Endodermal cell (in vitro differentiated cells): ENCODE measurements at places on chromosomes 16 and 17.
A peak's percentile ranks its signal among the peaks of the same experiment; 100 is the strongest.

DNA sequence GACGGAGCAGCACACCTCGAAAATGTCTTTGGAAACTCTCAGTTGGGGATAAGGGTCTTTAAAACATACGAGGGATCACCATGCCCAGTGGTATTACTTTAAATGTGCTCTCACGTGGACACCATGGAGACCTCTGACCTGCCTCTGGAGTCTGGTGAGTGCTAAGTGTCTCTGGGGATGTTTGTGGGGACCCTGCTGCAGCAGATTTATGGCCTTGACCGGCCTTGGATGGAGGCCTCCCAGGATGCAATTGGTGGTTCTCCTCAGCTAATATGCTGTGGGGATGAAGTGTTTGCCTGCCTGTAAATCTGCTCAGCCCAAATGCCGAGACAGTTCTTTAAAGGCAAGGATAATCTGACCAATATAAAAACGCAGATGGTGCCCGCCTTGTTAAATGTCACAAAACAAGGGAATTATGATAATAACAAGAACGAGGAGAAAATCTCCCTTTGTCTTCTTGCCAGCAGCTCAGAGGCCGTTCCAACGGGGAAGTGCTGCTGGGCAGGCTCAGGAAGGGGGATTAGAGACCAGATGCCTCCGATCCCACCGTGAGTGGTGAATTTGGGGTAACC, 154.4 kb downstream of the ABCC12 start:
- H3K4me1 ChIP-seq: no peaks in the 10 kb centered on the region
- H3K36me3 ChIP-seq: no peaks in the 10 kb centered on the region
- no peaks in the 10 kb centered on the region for H3K27me3 ChIP-seq
- no peak overlapping the region for H3K4me3 ChIP-seq
- no peak overlapping the region for H3K27ac ChIP-seq

- H3K27ac ChIP-seq: no peak overlapping the region
These were observed 41.1 kb downstream of the ZCCHC14 start for GRCh38 chr16:87451563-87452210.

DNA sequence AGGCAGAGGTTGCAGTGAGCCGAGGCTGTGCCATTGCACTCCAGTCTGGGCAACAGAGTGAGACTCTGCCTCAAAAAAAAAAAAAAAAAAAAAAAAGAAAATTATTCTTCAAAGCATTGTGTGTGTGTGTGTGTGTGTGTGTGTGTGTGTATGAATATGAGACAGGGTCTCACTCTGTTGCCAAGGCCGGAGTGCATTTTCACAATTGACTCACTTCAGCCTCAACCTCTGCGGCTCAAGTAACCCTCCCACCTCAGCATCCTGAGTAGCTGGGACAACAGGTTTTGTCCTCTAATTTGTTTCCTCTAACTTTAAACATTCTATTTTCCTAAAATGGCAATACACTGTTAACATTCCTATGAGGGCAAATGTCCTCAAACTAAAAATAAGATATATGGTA, 7.7 kb downstream of the FBXO47 start:
- no peak for DNase-seq
- no peaks in the 10 kb centered on the region for H3K27me3 ChIP-seq
- no peaks in the 10 kb centered on the region for H3K36me3 ChIP-seq

DNA sequence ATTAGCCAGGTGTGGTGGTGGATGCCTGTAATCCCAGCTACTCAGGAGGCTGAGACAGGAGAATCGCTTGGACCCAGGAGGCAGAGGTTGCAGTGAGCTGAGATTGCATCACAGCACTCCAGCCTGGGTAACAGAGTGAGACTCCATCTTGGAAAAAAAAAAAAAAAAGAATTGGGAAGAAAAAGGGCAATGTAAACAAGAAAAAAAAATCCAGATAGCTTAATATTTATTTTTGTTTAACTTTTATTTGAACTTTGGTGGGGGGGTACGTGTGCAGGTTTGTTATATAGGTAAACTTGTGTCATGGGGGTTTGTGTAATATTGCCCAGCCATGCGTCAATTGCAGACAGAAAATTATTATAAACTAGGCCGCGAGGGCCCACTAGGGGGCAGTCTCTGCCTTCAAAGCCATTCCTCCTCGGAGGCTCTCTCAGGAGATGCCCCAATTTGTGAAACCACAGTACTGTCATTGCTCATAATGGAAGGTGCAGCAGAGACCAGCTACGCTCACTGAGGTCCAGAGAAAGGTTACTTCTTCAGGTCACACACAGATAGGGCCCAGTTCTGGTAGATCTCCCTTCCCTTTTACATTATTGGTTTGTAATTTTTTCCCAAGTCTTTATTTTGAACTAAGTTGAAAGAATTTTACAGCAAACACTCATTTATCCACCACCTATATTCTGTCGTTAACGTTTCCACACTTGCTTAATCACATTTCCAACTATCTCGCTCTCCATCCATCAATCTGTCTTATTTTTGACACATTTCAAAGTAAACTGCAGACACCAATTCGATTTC, 206.2 kb downstream of the PRKCB start:
- H3K27me3 ChIP-seq: no peaks in the 10 kb centered on the region
- no peaks in the 10 kb centered on the region for H3K4me1 ChIP-seq
- no peak overlapping the region for H3K4me3 ChIP-seq

- peak overlapping the region; percentile 38 for H3K27ac ChIP-seq
- peaks cover 3% of the 10 kb centered on the region for H3K36me3 ChIP-seq
- DNase-seq: no peak
- peaks cover 26% of the 10 kb centered on the region for H3K4me1 ChIP-seq
- no peak overlapping the region for H3K4me3 ChIP-seq
- no peaks in the 10 kb centered on the region for H3K27me3 ChIP-seq
These were observed 31.3 kb downstream of the ARHGAP23 start for GRCh38 chr17:38459567-38459966.

GRCh38 chr16:50809561-50809960, 67.7 kb downstream of the CYLD start:
- DNase-seq: no peak
- H3K36me3 ChIP-seq: no peaks in the 10 kb centered on the region
- no peaks in the 10 kb centered on the region for H3K27me3 ChIP-seq
- no peak overlapping the region for H3K4me3 ChIP-seq
- H3K27ac ChIP-seq: no peak overlapping the region
- H3K4me1 ChIP-seq: no peaks in the 10 kb centered on the region

GRCh38 chr17:44608727-44609435, 47.4 kb upstream of the MEIOC start:
- H3K4me3 ChIP-seq: no peak overlapping the region
- no peaks in the 10 kb centered on the region for H3K36me3 ChIP-seq
- H3K27me3 ChIP-seq: no peaks in the 10 kb centered on the region
- peak overlapping the region; percentile 8 for H3K27ac ChIP-seq
- peak; percentile 65 for DNase-seq

DNA sequence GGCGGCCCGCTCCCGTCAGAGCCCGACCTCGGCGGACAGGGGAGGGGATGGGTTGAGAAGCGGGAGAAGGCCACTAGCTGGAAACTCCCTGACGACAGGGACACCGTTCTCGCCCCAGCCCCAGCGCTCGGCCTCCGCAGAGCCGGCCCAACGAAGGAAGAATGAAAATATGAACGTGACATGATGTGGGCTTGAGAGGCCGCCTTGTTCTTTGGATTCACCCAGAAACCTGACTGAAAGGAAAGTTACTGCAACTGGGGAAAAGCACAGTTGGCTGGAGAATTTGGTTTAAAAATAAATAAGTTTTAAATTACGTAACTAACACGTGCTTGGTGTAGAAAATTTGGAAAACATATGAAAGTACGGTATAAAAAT, 21.1 kb downstream of the NPTX1 start:
- no peaks in the 10 kb centered on the region for H3K4me1 ChIP-seq
- H3K4me3 ChIP-seq: peak overlapping the region; percentile 90
- no peaks in the 10 kb centered on the region for H3K36me3 ChIP-seq
- peaks cover 37% of the 10 kb centered on the region for H3K27me3 ChIP-seq
- DNase-seq: peak; percentile 93

GRCh38 chr17:80919331-80920311, 72.0 kb upstream of the CHMP6 start:
- H3K36me3 ChIP-seq: peaks cover 17% of the 10 kb centered on the region
- H3K27me3 ChIP-seq: no peaks in the 10 kb centered on the region
- no peak overlapping the region for H3K4me3 ChIP-seq
- H3K4me1 ChIP-seq: no peaks in the 10 kb centered on the region
- peak overlapping the region; percentile 16 for H3K27ac ChIP-seq
- no peak for DNase-seq

- H3K4me3 ChIP-seq: no peak overlapping the region
- no peak overlapping the region for H3K27ac ChIP-seq
- DNase-seq: no peak
- peaks cover 69% of the 10 kb centered on the region for H3K36me3 ChIP-seq
These were observed 42.0 kb downstream of the RPA1 start for GRCh38 chr17:1871756-1872155.

DNA sequence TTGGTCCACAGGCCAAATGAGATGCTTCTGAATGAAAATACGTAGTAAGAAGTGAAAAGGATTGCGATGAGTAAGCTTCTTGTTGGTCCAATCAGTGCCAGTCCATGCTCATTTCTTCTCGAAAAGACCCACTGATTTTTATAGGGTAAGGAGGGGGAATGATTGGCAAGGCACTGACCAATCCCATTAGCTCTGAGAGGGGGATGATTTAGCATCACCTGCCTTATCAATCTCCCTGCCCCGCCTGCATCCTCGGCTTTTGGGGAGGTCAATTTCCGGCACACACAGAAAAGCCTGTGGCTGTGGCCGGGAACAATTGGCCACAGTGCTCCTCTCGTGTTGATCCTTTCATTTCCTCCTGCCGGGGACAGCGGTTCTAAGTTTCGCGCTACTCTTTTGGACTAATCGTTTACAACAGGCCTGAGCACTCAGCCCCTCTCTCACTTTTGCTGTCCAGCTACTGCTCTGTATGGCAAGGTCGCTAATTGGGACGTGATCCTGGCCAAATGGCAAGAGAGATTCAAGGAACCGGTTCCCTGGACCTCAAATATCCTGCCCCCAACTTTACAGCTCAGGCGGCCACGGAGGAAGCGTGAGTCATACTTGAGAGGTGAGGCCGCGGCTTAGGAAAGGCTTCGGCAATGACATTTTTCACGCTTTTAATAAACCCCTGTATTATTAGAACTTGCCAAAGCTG, 43.1 kb downstream of the TBX4 start:
- H3K27me3 ChIP-seq: no peaks in the 10 kb centered on the region
- H3K36me3 ChIP-seq: no peaks in the 10 kb centered on the region
- peak; percentile 66 for DNase-seq
- H3K4me1 ChIP-seq: no peaks in the 10 kb centered on the region
- H3K4me3 ChIP-seq: no peak overlapping the region

DNA sequence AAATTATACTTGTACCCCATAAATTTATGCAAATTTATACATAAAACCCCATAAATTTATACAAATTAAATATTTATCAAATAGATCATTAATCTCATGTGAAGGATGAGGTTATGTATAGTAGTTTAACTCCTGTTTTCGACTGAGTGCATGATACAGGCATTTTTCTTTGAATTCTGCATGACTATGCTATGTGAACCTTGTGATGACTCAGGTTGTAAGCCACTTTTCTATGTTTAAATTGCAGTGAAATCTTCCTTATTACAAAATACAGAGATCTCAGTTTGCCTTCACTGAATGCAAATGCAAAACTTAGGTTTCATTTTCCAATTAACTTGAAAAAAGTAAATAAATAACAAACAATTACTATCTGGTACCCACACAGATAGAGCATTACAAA, 843.7 kb downstream of the CDH11 start:
- no peaks in the 10 kb centered on the region for H3K27me3 ChIP-seq
- H3K4me1 ChIP-seq: no peaks in the 10 kb centered on the region
- DNase-seq: no peak

DNA sequence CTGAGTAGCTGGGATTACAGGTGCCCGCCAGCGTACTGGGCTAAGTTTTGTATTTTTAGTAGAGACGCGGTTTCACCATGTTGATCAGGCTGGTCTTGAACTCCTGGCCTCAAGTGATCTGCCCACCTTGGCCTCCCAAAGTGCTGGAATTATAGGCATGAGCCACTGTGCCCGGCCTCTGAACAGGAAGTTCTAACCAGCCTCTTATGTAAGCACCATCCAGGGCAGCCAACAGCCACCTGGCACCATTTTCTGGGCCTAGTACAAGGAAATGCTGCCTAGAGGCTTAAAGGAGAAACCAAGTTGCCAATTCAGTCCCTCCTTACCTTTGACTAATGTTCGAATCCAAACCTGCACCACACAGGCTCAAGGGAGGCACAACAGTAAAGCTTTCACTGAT, 8.5 kb upstream of the SLC39A11 start:
- no peak overlapping the region for H3K4me3 ChIP-seq
- H3K36me3 ChIP-seq: no peaks in the 10 kb centered on the region
- no peak overlapping the region for H3K27ac ChIP-seq

DNA sequence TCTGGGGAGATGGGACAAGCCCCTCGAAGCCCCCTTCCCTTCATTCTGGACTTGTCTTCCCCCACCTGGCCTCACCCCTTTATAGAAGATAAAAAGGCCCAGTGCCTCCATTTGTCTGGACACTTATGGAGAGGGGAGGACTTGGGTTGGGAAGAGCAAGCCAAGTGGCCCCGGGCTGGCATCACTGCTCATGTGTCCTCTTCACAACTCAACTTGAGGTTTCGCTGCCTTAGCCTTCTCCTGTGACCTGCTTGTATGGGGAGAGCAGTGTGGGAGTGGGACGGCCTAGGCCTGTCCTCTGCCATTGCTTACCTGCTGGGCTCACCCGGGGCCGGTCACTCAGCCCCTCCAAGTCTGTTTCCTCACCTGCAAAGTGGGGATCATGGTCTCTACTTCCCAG, 1.4 kb downstream of the PAQR4 start:
- peaks cover 6% of the 10 kb centered on the region for H3K36me3 ChIP-seq
- no peak for DNase-seq
- H3K27ac ChIP-seq: no peak overlapping the region
- peak overlapping the region; percentile 80 for H3K4me3 ChIP-seq
- H3K27me3 ChIP-seq: no peaks in the 10 kb centered on the region

DNA sequence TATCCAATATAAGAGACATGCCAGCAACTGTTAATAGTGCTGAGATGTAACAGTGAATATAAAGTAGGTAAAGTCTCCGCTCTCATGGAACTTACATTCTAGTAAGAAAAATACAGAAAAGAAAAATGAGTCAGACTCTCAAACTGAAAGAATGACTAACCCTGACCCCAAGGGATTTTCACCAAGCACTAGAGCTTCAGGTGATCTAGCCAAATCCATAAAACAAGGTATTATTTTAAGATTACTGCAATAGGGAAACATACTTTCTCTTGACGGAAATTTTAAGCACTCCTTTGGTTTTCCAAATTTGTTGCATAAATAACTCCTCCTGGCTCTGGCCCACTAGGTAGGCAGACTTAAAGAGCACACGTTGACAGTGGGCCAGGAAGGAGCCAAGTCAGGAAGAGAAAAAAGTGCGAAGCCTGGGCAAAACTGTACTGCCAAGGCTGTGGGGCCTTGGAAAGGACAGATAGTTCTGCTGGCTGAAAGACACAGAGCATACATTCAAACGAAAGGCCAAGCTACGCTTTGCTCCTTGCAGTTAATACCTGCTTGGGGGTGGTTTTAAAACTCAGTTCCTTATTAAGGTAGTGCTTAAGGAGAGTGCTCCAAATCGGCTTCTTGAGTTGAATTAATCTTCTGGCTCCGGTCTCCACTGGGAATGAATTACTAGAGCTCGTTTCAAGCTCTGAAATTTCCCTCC, 1.4 kb downstream of the GOT2 start:
- no peak for DNase-seq
- no peaks in the 10 kb centered on the region for H3K27me3 ChIP-seq
- H3K4me1 ChIP-seq: peaks cover 4% of the 10 kb centered on the region
- peaks cover 9% of the 10 kb centered on the region for H3K36me3 ChIP-seq

GRCh38 chr16:90020260-90020837, 1.1 kb upstream of the DBNDD1 start:
- peaks cover 3% of the 10 kb centered on the region for H3K36me3 ChIP-seq
- peak overlapping the region; percentile 78 for H3K4me3 ChIP-seq
- H3K27ac ChIP-seq: peak overlapping the region; percentile 61
- no peak for DNase-seq
